Renal pelvis (tissue), 12 donors: ENCODE measurements at places on chromosomes 12 and 14. TPM values are rescaled to one million over a fixed set of nuclear protein-coding genes. Genes with fewer than 3 reads are reported as not detected.

The PPP1CC gene
- polyA plus RNA-seq, result 165 TPM

The DGLUCY gene
- 85.1 TPM for polyA plus RNA-seq

The INHBE gene
- polyA plus RNA-seq, result 0.53 TPM

The CYP27B1 gene
- polyA plus RNA-seq, result 0.80 TPM

The EXOC3L4 gene
- polyA plus RNA-seq, result 2.3 TPM

The B3GNT4 gene
- 4.2 TPM for polyA plus RNA-seq

The DTX1 gene
- polyA plus RNA-seq, result 14.5 TPM

The OR4E2 gene
- 0.06 TPM for polyA plus RNA-seq

The PPP1R12A gene
- 104 TPM for polyA plus RNA-seq

The PTPRQ gene
- polyA plus RNA-seq, result 26.1 TPM

The SMCO2 gene
- polyA plus RNA-seq, result 0.23 TPM

The CALCOCO1 gene
- polyA plus RNA-seq, result 142 TPM

DNA sequence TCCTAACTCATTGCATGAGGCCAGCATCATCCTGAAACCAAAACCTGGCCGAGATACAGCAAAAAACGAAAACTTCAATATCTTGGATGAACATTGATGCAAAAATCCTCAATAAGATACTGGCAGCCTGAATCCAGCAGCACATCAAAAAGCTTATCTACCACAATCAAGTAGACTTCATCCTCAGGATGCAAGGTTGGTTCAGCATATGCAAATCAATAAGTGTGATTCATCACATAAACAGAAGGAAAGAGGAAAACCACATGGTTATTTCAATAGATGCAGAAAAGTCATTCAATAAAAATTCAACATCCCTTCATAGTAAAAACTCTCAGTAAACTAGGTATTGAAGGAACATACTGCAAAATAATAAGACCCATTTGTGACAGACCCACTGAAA lies 56.5 kb upstream of the PPFIA2 start:
- no peak for DNase-seq

GRCh38 chr12:98478606-98479005 lies 36.8 kb upstream of the TMPO start:
- DNase-seq, result no peak

GRCh38 chr12:5260591-5261086 lies 171.3 kb upstream of the NTF3 start:
- DNase-seq, result no peak

DNA sequence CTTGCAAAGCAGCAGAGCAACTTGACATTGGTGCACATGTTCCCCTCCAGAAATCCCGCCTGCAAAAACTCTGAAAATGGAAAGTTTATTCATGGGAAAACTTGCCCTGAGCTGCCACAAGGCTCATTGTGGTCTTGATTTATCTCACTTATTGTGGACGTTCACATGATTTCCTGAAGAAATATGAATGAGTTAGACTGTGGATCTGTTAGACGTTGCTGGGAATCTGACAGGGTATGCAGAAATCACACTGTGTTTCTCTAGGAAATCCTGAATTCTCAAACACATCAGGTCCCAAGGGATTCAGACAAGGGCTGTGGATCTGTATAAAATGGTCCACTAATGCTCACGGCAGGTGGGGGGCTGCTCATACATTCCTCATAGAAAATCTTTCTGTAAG lies 72.2 kb downstream of the EID3 start:
- DNase-seq, result no peak

DNA sequence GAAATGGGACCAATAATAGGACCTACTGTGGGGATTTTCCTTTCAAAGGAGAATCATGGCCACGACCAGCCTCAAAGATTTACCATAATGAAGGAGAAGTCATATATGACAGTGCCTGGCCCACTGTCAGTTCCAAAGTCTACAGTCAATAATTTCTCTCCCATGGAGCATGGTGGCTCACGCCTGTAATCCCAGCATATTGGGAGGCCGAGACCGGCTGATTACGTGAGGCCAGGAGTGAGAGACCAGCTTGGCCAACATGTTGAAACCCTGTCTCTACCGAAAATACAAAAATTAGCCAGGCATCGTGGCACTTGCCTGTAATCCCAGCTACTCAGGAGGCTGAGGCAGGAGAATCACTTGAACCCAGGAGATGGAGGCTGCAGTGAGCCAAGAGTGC lies 13.8 kb downstream of the IRF2BPL start:
- no peak for DNase-seq

DNA sequence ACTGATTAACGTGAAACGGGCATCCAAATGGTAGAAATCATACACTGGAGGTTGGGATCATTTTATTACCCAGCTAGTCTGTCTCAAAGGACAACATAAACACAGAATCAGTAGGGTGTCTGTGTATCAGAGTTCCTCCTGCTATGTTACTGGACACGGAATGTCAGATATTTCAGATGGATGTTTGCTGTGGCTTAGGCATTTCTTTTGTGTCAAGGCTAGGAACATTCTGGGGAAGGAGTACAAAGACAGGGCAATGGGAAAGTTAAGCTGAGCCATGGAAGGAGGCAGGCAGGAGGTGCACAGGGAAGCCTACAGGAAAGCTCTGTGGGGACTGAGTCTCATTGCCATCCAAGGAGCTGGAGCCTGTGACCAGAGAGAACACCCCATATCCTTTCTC lies 254.6 kb downstream of the C12orf75 start:
- DNase-seq, result no peak

- DNase-seq, result peak; percentile 91
These were observed 45.5 kb downstream of the FGD4 start for GRCh38 chr12:32444895-32445294.

GRCh38 chr12:51036279-51036678 lies 10.1 kb upstream of the SLC11A2 start:
- no peak for DNase-seq

- DNase-seq, result no peak
These were observed 211.3 kb upstream of the KRR1 start for GRCh38 chr12:75722714-75723200.

- DNase-seq, result no peak
These were observed 1500.2 kb upstream of the FLRT2 start for GRCh38 chr14:84029720-84030119.

- no peak for DNase-seq
These were observed 6.7 kb upstream of the KRT86 start for GRCh38 chr12:52267699-52268098.

DNA sequence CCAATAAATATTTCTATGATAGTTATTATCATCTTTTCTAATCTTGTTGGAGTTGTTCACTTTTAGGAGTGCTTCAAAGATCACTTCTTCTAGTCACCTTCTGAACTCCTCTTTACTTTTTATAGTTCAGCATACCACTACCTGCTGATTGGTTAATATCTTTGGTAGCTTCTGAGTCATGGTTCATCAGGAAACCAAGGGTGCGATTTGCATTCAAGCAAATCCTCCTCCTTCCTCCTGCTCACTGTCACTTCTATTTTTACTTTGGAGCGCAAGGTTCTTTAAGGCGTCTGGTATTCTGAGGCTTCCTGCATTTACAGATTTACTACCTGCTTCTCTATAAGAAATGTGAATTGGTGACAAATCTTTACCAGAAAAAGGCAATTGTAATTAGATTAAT lies 24.0 kb downstream of the SYT1 start:
- DNase-seq, result no peak

GRCh38 chr14:79961197-79961596 lies 250.1 kb downstream of the DIO2 start:
- DNase-seq, result no peak

GRCh38 chr12:19855851-19856250 lies 416.6 kb downstream of the AEBP2 start:
- no peak for DNase-seq

- DNase-seq, result no peak
These were observed 151.6 kb downstream of the FOXA1 start for GRCh38 chr14:37443461-37443860.

GRCh38 chr14:68292441-68293215 lies 473.0 kb downstream of the RAD51B start:
- DNase-seq, result no peak

- DNase-seq, result no peak
These were observed 85.3 kb downstream of the RFLNA start for GRCh38 chr12:124379938-124380754.
